ENCODE measurements at places on chromosomes 7 and 10. TPM values are rescaled to one million over a fixed set of nuclear protein-coding genes. Genes with fewer than 3 reads are reported as not detected.

GRCh38 chr7:139876622-139877283, 47.7 kb downstream of the TBXAS1 start:
- DNase-seq: no peak

DNA sequence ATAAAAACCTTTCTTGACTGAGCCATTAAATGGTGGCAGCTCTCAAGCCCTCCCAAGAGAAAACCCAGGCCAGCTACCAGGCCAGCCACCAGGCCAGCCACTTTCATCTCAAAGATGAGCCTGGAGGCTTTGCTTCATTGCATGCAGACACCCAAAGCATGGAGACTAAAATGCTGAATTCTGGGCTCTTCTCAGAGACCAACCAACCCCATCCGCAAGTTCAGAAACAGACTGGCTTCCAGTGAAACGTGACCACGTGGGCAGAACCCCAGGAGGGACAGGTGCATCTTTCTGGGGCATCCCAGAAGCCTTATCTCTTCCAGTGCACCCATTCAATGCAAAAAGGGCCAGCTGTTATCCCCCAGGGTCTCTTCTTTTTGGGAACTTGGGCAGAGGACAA, 20.9 kb downstream of the CHST15 start:
- no peak for DNase-seq

GRCh38 chr7:142540371-142540770, 208.9 kb upstream of the PRSS1 start:
- no peak for DNase-seq

PRKCQ gene
- total RNA-seq: 2.8 TPM

CCT6A gene
- total RNA-seq: 255 TPM

CYP3A5 gene
- 4.4 TPM for total RNA-seq
